ENCODE measurements at places on chromosomes 13 and 19. TPM values are rescaled to one million over a fixed set of nuclear protein-coding genes. Genes with fewer than 3 reads are reported as not detected.

The ADGRE2 gene
- 0.54 TPM for total RNA-seq

The HCN2 gene
- total RNA-seq, result 1.2 TPM

The CGB1 gene
- total RNA-seq, result not detected

The FAM174C gene
- 48.3 TPM for total RNA-seq

The OVOL3 gene
- not detected for total RNA-seq

The TEX101 gene
- total RNA-seq, result not detected

The FPR3 gene
- total RNA-seq, result 1.8 TPM

The N4BP2L1 gene
- 53.0 TPM for total RNA-seq

The PLVAP gene
- 0.68 TPM for total RNA-seq

The B3GNT3 gene
- not detected for total RNA-seq

The ZNF600 gene
- total RNA-seq, result 47.3 TPM

The ZNF493 gene
- total RNA-seq, result 39.4 TPM

The MBD3L2 gene
- not detected for total RNA-seq

The METTL21C gene
- not detected for total RNA-seq

The RTBDN gene
- total RNA-seq, result not detected

The SYMPK gene
- 100 TPM for total RNA-seq

The VSTM2B gene
- not detected for total RNA-seq

The C5AR1 gene
- 4.0 TPM for total RNA-seq

The KLK3 gene
- not detected for total RNA-seq

The PRKD2 gene
- total RNA-seq, result 173 TPM

The CLEC4G gene
- total RNA-seq, result not detected

The IGFL2 gene
- total RNA-seq, result not detected

The KLK7 gene
- total RNA-seq, result not detected

The NKG7 gene
- total RNA-seq, result 263 TPM

The KL gene
- 0.28 TPM for total RNA-seq

The ASPDH gene
- not detected for total RNA-seq

The LENG8 gene
- 359 TPM for total RNA-seq

The PCDH17 gene
- total RNA-seq, result not detected

The CCDC97 gene
- total RNA-seq, result 37.8 TPM

The STRN4 gene
- total RNA-seq, result 87.5 TPM

The SHD gene
- total RNA-seq, result not detected

The CABP5 gene
- total RNA-seq, result not detected

The ANKLE1 gene
- total RNA-seq, result 5.7 TPM

The PGLYRP2 gene
- 0.19 TPM for total RNA-seq

The PRRG2 gene
- total RNA-seq, result 2.3 TPM

The ICAM5 gene
- total RNA-seq, result 0.62 TPM

The CCDC194 gene
- total RNA-seq, result 4.7 TPM

The MAU2 gene
- 103 TPM for total RNA-seq

The FCGBP gene
- total RNA-seq, result 14.0 TPM

The CGB3 gene
- total RNA-seq, result not detected

The FFAR1 gene
- not detected for total RNA-seq

The ELSPBP1 gene
- total RNA-seq, result not detected
